ENCODE measurements at places on chromosomes 11 and 22.

DNA sequence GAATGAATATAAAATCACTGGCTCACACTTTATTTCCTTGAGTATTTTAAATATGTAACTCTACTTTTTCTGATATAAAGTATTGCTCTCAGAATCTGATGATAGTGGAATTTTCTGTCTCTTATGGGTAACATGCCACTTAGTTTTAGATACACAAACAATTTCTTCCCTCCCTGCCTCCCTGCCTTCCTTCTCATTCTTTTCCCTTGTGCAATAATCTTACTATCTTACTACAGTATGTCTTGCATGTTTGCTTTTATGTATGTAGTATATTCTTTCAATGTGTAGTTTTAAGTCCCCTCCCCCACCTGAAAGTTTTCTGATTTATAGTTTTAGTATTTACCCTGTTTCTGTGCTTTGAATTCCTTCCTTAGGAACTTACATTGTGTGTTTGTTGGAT, 48.4 kb downstream of the INSC start:
- no peak for DNase-seq

DNA sequence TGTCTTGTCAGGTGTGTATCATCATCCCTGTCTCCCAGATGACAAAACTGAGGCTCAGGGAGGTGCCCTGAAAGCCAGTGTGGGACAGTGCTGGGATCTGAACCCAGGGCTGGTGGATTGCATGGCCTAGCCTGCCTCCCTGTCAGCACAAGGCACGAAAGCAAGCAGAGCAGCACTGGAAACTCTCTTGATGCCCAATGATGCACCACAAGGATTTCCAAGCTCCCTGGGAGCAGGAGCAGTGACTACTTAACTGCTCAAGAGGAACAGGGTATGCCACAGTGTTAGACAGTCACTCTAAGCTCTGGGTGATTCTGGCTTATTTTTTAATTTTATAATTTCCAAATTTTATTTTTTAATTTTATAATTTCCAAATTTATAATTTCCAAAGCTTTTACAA, 9.0 kb downstream of the ZC3H7B start:
- no peak for DNase-seq

DNA sequence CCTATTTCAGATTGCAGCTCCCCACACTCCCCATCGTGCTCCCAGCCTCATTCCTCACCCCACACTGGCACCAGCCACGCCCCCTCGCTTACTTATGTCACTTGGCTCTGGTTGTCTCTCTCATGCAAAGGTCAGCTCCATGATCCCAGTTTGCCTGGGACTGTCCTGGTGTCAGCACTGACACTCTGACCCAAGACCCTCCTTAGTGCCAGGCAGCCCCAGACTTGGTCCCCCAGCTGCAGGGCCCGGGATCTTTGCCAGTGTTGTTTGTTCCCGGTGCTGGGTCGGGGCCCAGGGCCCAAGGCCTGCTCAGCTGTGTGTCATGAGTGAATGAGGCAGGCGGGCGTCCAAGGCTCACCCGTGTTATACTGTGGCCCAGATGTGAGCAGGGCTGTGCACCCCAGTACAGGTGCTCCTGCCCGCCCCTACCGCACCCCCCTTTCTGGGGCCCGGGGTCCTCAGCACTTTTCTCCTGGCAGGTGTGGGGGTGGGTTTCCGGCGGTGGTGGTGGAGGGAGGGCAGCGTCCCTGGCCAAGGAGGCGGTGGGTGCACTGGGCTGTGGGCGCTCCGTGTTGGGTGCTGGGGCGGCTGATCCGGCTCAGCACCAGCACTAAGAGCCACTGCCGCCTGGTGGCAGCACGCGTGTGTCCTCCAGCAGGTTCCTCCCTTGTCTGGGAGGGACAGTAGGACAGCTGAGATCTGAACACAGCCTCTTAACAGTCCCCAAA, 19.5 kb downstream of the IL17REL start:
- DNase-seq = no peak

GRCh38 chr22:27028093-27028492, 370.7 kb downstream of the MIAT start:
- no peak for DNase-seq

- no peak for DNase-seq
These were observed 6.2 kb downstream of the TSKU start for GRCh38 chr11:76789443-76789719.

GRCh38 chr11:10326012-10326964, 21.4 kb downstream of the ADM start:
- DNase-seq = no peak

GRCh38 chr11:16086229-16086819, 270.0 kb downstream of the SOX6 start:
- DNase-seq = no peak

All from NCI-H187 (cell line).